ENCODE measurements at places on chromosomes 16 and 17.

DNA sequence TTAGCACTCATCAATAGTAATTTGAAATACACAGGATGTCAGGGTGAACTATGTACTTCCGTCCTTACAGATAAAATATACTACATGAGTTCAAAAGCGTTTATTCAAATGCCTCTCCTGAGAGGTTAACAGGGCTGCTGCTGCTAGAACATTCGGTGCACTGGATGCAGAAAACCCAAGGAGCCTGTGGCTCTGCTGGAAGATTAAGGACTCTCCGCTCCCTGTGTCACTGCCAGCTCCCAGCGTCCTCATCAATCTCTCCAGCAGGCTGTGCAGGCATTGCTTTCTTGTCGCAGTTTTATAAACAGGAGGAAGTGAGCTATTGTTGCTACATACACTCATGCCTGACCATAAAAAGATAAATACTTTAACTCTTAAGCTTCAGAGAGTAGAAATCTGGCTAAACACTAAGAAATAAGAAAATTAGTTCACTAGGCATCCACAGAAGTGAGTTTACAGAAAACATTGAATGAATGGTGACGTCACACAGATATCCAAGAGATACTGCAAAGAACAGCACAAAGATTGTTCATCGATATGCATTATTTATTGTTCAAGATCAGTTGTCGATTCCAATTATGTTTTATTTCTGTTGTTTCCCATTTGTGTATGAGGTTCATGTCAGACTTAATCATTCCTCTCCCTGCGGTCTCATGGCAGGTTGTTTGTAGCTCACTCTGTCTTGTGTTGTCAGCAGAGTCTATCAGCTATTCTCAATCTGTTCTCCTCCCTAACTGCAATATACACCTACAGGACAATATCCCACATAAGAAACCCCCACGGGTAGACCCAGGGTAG lies 127.9 kb upstream of the MON1B start:
- DNase-seq: no peak

DNA sequence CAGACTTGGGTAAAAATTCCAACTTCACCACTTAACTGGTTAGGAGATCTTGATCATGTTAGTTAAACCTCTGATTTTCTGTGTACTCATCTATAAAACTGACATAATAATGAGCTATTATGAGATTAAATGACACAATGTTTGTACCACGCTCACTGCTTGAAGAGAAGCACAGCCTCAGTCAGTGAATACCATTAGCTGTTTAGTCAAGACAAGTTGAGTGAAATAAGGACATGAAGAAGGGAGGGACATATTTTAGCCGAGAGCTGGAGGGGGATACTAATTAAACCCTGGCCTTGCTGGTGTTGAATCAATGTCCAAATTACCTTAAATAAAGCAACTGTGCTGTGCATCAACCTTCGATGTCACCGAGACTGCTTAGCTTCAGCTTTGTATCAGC lies 105.1 kb upstream of the TOX3 start:
- no peak for DNase-seq

- DNase-seq: no peak
Observed at GRCh38 chr16:61957075-61957855, 79.0 kb downstream of the CDH8 start.

GRCh38 chr17:51508048-51508447 lies 247.7 kb downstream of the UTP18 start:
- DNase-seq: no peak

DNA sequence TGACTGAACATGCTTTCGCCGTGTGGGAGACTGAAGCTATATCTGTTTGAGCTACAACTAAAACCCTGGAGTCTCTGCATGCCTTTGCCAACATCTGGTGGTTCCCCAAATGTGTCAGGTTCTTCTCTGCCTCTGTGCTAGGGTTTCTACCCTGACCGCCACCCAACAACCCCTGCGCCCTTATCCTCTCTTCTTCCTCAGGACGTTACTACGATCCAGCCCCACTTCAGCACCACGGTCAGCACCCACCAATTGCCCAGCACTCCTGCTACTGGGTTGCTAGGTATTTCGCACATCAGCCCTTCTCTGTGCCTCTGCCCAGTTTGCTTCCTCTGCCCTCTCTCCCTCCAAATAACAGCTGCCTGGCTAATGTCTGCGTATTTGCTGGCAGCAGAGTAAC lies 106.3 kb upstream of the HSBP1 start:
- no peak for DNase-seq

GRCh38 chr17:75125984-75126383 lies 5.6 kb downstream of the NT5C start:
- DNase-seq: no peak

GRCh38 chr17:8016632-8017424 lies 14.4 kb downstream of the GUCY2D start:
- DNase-seq: peak; percentile 30

GRCh38 chr17:46121165-46121764 lies 72.0 kb downstream of the KANSL1 start:
- DNase-seq: no peak

- peak; percentile 20 for DNase-seq
Observed at GRCh38 chr16:20944861-20945574, 44.4 kb downstream of the LYRM1 start.

DNA sequence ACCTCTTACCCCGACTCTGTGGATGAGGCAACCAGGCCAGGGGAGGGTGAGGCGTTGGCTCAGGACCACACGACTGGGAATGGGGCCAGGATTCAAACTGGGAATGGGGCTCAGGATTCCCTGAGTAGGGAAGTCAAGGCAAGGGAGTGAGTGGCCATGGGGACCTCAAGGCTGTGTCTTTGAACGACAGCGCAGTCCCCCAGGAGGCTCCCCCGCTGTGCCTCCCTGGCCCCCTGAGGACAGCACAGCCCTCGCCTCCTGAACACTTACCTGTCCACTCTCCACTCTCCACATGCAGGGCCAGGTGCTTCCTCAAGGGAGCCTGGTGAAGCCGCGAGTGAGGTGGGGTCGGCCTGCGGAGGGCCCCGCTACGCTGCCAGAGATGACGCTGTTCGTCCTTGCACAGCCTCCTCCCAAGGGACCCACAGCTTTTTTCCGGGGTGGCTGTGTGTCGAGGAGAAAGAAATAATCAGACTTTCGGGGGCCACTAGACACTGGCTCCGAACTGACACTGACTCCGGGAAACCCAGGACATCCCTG lies 6.9 kb downstream of the ZNF469 start:
- DNase-seq: no peak

- no peak for DNase-seq
Observed at GRCh38 chr16:22664561-22664997, 149.4 kb upstream of the HS3ST2 start.

DNA sequence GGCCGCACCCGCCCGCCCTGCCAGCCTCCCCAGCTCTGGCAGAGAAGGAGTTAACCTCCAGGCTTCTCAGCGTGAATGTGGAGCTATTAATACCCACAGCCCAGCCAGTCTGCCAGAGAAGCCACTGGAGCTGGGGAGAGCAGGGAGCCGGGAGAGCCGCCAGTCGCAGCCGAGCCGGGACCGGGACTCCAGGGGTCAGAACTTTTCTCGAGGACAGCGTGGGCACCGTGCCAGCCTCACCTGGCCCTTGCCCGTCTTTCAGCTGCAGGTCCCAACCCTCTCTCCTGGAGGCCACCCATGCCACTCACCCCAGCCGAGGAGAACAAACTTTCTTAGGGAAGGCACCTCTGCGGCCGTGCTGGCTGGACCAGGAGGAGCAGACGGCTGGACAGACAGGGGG lies 33.8 kb upstream of the SBK1 start:
- DNase-seq: no peak

DNA sequence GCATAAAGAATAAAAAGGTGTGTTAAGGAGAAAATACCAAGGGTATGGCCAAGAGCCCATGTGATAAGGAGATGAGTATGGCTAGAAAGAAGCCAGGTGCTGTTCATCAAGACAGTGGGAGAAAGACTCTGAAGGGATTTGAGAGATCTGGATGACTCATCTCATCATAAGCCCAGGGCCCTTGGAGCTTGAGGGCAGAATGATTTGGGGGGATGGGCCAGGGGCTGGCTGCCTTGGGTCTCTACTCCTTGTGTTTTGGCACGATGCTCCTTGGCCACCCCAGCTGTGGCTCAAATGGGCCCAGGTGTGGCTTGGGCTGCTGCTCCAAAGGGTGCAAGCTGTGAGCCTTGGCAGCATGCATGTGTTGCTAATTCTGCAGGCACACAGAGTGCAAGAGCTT lies 14.5 kb upstream of the TNFRSF13B start:
- DNase-seq: no peak

GRCh38 chr16:38941-39892 lies 14.2 kb downstream of the POLR3K start:
- no peak for DNase-seq

DNA sequence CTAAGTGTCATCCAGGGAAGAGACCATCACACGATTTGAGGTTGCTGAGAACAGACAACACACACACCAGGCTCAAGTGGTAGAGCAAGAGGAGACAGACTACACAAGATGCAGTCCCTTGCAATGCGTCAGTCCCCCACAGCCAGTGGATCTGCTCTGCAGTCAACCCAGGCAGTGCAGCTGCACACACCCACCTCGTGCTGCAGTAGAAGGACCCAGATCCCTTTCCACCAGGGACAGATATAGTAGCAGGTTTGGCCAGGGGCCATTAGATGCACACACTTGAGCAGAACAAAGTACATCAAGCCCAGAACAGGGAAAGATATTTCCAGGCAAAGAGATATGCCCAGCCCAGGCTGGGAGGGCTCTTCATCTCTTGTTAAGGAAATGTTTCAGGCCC lies 112.9 kb downstream of the GRIN2A start:
- DNase-seq: no peak

DNA sequence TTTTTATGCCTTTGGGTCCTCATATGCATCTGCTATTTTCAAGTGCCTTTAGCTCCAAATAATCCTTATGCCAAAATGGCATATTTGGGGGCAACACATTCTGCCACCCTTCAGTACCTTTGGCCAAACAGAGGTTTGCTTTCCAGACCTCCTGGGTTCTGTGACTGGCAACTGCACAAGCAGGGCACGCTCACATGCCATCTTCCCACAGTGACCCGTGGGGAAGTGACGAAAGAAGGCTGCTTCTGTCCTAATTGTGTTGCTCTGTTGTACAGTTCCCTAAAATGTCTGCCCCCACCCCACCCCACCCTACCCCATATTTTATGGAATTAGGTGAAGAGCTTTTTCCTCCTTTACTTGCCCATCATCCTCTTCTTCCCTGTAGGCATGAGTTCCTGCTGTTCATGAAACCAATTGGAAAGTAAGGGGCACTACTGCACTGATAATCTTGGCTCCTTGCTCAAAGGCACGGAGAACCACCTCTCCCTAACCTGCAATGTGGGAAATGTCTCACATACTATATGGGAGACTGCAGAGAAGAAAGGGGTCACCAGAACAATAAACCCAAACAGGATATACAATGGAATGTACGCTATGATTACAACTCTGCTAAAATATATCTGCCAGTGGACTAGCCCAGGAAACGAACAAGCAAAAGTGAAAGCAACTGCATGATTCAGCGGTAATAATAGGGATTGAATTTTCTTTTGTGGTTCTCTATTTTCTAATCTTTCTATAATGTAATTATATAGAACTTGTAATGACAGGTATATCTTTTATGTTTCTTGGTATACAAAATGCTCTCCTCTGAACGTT lies 3.3 kb upstream of the SLFN12L start:
- DNase-seq: peak; percentile 22

DNA sequence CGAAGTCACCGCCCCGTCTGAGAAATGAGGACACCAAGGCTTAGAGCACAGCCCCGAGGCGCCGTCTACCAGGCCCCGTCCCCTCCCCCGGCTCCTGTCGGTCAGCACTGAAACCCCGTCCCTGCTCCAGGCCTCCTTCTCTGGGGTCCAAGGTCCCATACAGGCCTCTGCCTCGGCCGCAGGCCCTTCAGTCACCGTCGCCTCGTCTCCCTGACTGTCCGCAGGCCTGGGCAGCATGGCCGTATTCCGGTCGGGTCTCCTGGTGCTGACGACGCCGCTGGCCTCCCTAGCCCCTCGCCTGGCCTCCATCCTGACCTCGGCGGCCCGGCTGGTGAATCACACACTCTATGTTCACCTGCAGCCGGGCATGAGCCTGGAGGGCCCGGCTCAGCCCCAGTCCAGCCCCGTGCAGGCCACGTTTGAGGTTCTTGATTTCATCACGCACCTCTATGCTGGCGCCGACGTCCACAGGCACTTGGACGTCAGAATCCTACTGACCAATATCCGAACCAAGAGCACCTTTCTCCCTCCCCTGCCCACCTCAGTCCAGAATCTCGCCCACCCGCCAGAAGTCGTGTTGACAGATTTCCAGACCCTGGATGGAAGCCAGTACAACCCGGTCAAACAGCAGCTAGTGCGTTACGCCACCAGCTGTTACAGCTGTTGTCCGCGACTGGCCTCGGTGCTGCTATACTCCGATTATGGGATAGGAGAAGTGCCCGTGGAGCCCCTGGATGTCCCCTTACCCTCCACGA lies 617 bp downstream of the COASY start:
- DNase-seq: no peak

- DNase-seq: no peak
Observed at GRCh38 chr17:42803074-42803883, 4.6 kb downstream of the CNTD1 start.

GRCh38 chr17:43871946-43872690 lies 25.1 kb downstream of the CD300LG start:
- no peak for DNase-seq

GRCh38 chr17:6070913-6071511 lies 833 bp downstream of the WSCD1 start:
- DNase-seq: no peak

GRCh38 chr17:42023524-42024349 lies 3.8 kb downstream of the NKIRAS2 start:
- DNase-seq: no peak

- DNase-seq: no peak
Observed at GRCh38 chr16:59090541-59090940, 356.4 kb upstream of the GOT2 start.

DNA sequence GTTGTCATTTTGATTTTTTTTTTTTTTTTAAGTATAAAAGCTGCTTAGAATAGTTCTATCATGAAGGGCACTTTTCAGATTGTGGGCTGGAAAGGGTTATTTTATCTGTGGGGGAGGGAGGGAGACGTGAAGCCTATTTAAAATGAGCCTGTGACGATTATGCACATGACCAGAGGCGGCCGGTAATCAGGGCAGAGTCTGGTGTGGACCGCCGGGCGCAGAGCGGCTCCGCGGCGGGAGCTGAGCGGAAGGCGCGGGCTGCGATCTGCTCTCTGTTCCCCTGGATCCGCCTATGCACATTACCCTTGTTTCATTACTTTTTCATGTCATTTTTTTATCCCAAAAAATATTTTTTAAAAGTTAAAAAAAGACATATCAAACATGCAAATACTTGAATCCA lies 23.5 kb downstream of the TMC6 start:
- no peak for DNase-seq

DNA sequence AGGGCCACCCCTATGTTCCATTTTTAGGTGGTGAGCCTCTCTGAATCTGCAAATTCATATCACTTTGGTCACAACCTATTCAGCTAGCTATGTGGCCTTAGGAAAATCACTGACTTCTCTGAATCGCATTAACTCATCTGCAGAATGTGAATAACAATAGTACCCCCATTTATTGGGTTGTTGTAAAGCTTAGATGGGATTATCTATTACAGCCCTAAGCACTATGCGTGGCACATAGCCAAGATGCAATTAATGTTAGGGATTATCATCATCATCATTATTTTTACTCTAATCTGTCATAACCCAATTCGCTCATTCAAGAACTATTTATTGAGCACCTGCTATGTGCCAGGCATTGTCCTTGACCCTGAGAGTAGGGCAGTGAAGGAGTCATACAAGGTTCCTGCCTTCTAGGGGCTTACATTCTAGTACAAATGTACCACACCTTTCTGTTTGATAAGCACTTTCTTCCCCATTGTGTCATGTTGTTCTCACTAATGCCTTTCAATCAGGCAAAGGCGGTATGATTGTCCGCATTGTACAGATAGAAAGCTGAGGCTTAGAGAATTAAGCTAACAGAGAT lies 38.5 kb downstream of the CHD9 start:
- DNase-seq: no peak

- no peak for DNase-seq
Observed at GRCh38 chr16:56851671-56852400, 13.2 kb upstream of the SLC12A3 start.
